ENCODE measurements at places on chromosomes 3 and 15. TPM values are rescaled to one million over a fixed set of nuclear protein-coding genes. Genes with fewer than 3 reads are reported as not detected.
A peak's percentile ranks its signal among the peaks of the same experiment; 100 is the strongest.

DNA sequence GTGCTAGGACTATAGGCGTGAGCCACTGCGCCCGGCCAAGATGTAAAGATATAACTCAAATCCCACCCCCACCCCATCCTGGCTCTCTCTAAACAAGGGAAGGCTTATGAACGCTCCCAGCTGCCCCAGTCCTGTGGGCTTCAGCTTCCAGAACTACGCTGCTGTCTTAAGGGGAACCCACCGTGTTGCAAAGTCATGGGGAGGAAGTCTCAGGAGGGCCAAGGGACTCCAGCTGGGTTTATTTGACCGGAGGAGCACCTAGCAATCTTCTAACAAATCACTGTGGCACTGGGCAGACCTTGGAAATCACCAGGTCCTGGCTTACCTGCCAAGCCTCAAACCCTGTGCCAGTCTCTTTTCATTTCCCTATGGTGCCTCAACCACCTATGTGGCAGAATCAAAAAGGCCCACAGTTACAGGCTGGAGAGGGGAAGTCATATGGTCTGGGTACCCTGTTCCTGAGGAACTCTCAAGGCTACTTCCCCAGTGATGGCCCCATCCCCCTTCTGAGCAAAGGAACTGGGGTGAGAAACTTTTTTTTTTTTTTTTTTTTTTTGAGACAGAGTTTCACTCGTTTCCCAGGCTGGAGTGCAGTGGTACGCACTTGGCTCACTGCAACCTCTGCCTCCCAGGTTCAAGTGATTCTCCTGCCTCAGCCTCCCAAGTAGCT, 83.4 kb downstream of the RBPMS2 start:
- H3K27ac ChIP-seq, result no peak overlapping the region
- H3K4me3 ChIP-seq, result no peak overlapping the region
- H3K4me1 ChIP-seq, result peaks cover 9% of the 10 kb centered on the region
- DNase-seq, result no peak
- H3K27me3 ChIP-seq, result no peaks in the 10 kb centered on the region

DNA sequence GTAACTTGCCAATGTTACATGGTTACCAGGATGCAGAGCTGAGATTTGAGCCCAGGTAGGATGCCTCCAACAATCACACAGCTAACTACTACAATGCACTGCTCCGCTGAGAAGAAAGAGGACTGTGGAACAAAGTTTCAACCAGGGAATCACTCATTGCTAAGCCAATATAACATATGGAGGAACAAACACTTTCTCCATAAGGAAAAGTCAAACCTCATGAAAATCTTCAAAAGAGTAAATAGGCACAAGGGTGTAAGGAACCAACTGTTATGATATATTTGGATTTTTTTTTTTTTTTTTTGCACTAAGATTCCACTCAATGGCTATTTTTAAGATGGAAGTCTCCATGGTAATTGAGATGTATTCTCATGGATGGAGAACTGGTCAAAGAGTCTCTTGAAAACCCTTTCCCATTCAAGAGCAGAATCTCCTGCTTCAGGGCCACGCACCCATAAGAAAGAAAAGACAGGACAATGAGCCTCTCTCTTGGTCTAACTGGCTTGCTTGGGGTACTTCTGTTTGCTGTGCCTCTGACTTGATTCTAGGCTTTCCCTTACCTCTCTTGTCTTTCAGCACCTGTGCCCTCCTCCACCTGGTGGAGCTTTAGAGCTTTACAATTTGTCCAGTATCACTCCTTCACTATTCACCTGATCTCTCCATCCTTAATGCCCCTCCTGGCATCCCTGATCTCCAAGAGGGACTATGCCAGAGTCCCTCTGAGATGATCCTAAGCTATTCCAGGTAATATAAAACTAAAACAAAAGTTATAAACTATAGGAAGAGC, 252.8 kb downstream of the NTRK3 start:
- H3K27ac ChIP-seq, result no peak overlapping the region
- DNase-seq, result no peak
- no peak overlapping the region for H3K4me3 ChIP-seq
- H3K27me3 ChIP-seq, result no peaks in the 10 kb centered on the region

GRCh38 chr3:4834403-4834866, 144.8 kb upstream of the BHLHE40 start:
- no peak overlapping the region for H3K27ac ChIP-seq
- H3K4me1 ChIP-seq, result peaks cover 6% of the 10 kb centered on the region
- no peaks in the 10 kb centered on the region for H3K27me3 ChIP-seq
- no peaks in the 10 kb centered on the region for H3K36me3 ChIP-seq

- no peak overlapping the region for H3K27ac ChIP-seq
- no peak overlapping the region for H3K4me3 ChIP-seq
- peaks cover 23% of the 10 kb centered on the region for H3K27me3 ChIP-seq
Measured at GRCh38 chr15:31254431-31255175, 72.0 kb upstream of the KLF13 start.

- H3K27ac ChIP-seq, result no peak overlapping the region
- no peaks in the 10 kb centered on the region for H3K36me3 ChIP-seq
- no peak for DNase-seq
- no peaks in the 10 kb centered on the region for H3K27me3 ChIP-seq
- no peak overlapping the region for H3K4me3 ChIP-seq
Measured at GRCh38 chr3:139477710-139478640, 1.7 kb upstream of the RBP2 start.

- no peak for DNase-seq
- H3K27me3 ChIP-seq, result no peaks in the 10 kb centered on the region
- no peaks in the 10 kb centered on the region for H3K36me3 ChIP-seq
- H3K27ac ChIP-seq, result no peak overlapping the region
- H3K4me3 ChIP-seq, result no peak overlapping the region
Measured at GRCh38 chr3:2568156-2568555, 469.5 kb downstream of the CNTN4 start.

- DNase-seq, result no peak
- H3K27me3 ChIP-seq, result no peaks in the 10 kb centered on the region
- peak overlapping the region; percentile 95 for H3K27ac ChIP-seq
- no peak overlapping the region for H3K4me3 ChIP-seq
- H3K36me3 ChIP-seq, result no peaks in the 10 kb centered on the region
Measured at GRCh38 chr15:50055750-50056157, 63.3 kb downstream of the ATP8B4 start.

Gene CSTA
- total RNA-seq, result not detected

Gene TRPM1
- total RNA-seq, result 0.28 TPM

GRCh38 chr15:69042531-69042930, 28.0 kb downstream of the NOX5 start:
- H3K27ac ChIP-seq, result no peak overlapping the region
- H3K27me3 ChIP-seq, result peaks cover 25% of the 10 kb centered on the region
- DNase-seq, result no peak

GRCh38 chr15:100833417-100834389, 45.9 kb upstream of the ALDH1A3 start:
- H3K4me1 ChIP-seq, result 0 out of 2 replicates have a peak, but pooled peaks cover 2% of the 10 kb centered on the region
- H3K27ac ChIP-seq, result no peak overlapping the region
- no peaks in the 10 kb centered on the region for H3K36me3 ChIP-seq
- H3K4me3 ChIP-seq, result no peak overlapping the region

Gene TNFAIP8L3
- total RNA-seq, result 0.83 TPM

- H3K27me3 ChIP-seq, result no peaks in the 10 kb centered on the region
- H3K27ac ChIP-seq, result no peak overlapping the region
- H3K4me1 ChIP-seq, result peaks cover 4% of the 10 kb centered on the region
- H3K4me3 ChIP-seq, result no peak overlapping the region
Measured at GRCh38 chr3:64890006-64890405, 202.2 kb upstream of the ADAMTS9 start.

DNA sequence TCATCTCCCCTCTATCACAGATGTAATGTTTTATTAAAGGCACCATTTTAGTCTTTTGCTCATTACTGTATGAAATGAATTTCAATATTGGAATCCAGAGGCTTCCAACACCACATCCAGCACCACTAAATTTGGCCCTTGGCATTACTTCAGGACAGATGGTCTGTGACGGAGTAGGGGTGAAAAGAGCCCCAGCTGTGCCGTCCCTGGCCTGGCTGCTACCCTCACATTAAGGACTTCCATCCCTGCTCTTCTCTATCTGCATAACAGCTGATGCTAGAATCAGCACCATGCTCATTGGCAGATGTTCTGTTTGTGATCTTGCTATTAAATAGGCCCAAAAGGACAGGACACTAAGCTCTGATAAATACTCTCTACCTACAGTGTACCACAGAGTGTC, 152.9 kb downstream of the IL1RAP start:
- H3K27me3 ChIP-seq, result no peaks in the 10 kb centered on the region
- H3K36me3 ChIP-seq, result no peaks in the 10 kb centered on the region
- no peak overlapping the region for H3K27ac ChIP-seq
- H3K4me3 ChIP-seq, result no peak overlapping the region

GRCh38 chr3:64046996-64047594, 23.8 kb upstream of the PSMD6 start:
- H3K27me3 ChIP-seq, result no peaks in the 10 kb centered on the region
- H3K27ac ChIP-seq, result no peak overlapping the region
- H3K4me1 ChIP-seq, result no peaks in the 10 kb centered on the region
- DNase-seq, result no peak
- no peak overlapping the region for H3K4me3 ChIP-seq

DNA sequence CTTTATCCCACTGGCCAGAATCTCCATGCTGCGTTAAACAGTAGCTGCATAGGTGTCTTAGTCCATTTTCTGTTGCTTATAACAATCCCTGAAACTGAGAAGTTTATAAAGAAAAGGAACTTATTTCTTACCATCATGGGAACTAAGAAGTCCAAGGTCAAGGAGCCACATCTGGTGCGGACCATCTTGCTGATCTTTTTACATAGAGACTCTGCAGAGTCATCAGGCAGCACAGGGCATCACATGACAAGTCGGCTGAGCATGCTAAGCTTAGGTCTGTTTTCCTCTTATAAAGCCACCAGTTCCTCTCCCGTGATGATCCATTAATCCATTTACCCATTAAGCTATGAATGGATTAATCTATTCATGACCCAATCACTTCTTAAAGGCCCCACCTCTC, 22.4 kb upstream of the FAM174B start:
- H3K36me3 ChIP-seq, result no peaks in the 10 kb centered on the region
- H3K27me3 ChIP-seq, result peaks cover 3% of the 10 kb centered on the region
- H3K4me1 ChIP-seq, result peaks cover 1% of the 10 kb centered on the region

GRCh38 chr3:122800706-122801237, 5.9 kb downstream of the SLC49A4 start:
- no peak overlapping the region for H3K4me3 ChIP-seq
- H3K4me1 ChIP-seq, result no peaks in the 10 kb centered on the region
- DNase-seq, result no peak
- no peak overlapping the region for H3K27ac ChIP-seq

Gene SKOR1
- not detected for total RNA-seq

Gene ITPKA
- total RNA-seq, result 1.4 TPM

DNA sequence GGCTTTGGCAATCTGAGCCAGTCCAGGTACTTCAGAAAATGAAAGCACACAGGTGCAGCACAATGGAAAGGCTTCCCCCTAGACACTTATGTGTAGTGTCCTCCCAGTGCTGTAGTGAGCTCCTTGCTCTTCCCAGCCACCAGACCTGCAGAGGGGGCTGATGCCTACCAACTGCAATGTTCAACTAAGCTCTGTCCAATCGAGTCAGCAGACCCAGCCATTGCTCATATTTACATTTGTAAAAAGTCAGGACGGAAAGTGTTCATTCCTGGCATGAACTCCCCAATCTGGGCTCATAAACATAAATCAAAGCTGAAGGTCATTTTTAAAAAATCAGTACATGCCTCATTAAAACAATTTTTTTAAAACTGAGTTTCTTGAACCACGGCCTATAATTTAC, 73.0 kb downstream of the FOXP1 start:
- no peak overlapping the region for H3K4me3 ChIP-seq
- H3K36me3 ChIP-seq, result no peaks in the 10 kb centered on the region
- 0 out of 2 replicates have a peak overlapping the region, but pooled peaks have one; percentile 17 for H3K27ac ChIP-seq
- peaks cover 7% of the 10 kb centered on the region for H3K4me1 ChIP-seq

DNA sequence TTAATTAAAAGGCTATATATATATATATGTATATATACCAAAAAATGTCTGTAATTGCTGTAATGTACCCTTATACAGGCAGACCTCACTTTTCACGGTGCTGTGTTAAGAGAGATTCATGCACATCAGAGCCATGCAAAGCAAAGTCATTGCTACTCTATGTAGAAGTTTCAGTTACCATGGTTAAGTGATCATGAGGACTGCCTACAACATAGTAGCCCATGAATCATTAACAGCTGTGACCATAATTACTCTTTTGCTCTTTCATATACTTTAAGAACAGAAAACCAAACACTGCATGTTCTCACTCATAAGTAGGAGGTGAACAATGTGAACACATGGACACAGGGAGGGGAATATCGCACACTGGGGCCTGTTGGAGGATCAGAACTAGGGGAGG, 225.3 kb upstream of the EPHA3 start:
- H3K4me3 ChIP-seq, result no peak overlapping the region
- H3K27me3 ChIP-seq, result no peaks in the 10 kb centered on the region
- DNase-seq, result no peak
- no peaks in the 10 kb centered on the region for H3K36me3 ChIP-seq
- H3K4me1 ChIP-seq, result no peaks in the 10 kb centered on the region

DNA sequence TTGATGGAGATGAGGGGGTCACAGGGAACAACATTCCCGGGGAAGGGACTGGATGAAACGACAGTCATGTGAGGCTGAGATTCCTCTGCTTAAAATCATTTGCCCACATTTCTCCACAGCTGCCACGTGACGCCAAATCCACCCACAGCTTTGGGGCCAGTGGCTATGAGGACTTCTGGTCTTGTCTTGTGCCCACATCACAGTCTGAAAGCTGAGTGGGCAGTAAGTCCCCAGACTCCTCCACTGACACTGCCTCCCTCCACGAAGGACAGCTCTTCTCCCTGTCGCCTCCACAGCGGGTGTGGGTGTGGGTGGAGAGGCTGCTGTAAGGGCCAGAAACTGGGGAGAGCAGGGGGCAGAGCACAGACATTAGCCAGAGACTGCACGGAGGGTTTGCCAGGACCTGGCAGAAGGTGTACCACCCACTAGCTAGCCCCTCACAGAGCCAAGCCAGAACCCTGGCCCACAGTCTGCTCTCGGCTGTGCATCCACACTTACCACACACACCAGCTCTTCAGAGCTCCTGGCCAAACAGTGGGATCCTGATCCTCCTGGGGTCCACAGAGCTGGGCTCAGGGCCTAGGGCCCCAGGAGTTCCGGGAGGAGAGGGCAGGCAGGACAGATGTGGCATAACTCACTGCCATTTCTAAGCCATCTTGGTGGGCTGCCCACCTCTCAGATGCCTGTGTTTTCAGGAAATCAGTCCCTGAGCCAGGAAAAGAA, 24.2 kb downstream of the RAB6B start:
- peaks cover 42% of the 10 kb centered on the region for H3K27me3 ChIP-seq
- no peak for DNase-seq
- H3K4me1 ChIP-seq, result no peaks in the 10 kb centered on the region
- H3K36me3 ChIP-seq, result no peaks in the 10 kb centered on the region
- no peak overlapping the region for H3K27ac ChIP-seq

DNA sequence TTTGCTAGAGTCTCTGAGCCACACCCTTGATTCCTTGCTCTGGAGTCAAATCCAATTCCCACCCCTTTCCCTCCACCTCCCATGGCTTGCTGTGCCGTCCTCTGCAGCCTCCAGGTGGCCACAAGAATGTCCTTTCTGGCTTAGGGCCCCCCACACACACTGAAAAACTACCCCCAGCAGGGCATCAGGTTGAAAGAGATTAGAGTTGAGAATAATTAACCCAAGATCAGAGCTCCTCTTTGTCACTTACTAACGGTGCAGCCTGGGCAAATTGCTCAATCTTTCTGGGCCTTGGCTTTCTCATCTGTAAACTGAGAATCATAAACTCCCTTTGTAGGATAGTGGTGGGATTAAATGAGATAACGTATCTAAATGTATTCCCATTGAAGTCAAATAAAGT, 78.5 kb downstream of the MRPL46 start:
- DNase-seq, result no peak
- no peaks in the 10 kb centered on the region for H3K4me1 ChIP-seq
- H3K36me3 ChIP-seq, result no peaks in the 10 kb centered on the region
- no peak overlapping the region for H3K27ac ChIP-seq
- H3K27me3 ChIP-seq, result no peaks in the 10 kb centered on the region
- H3K4me3 ChIP-seq, result no peak overlapping the region

- no peaks in the 10 kb centered on the region for H3K27me3 ChIP-seq
- DNase-seq, result no peak
Measured at GRCh38 chr3:160368804-160369203, 30.2 kb downstream of the IFT80 start.

All from IMR-90 (cell line).